ENCODE measurements at places on chromosomes 11 and 22. TPM values are rescaled to one million over a fixed set of nuclear protein-coding genes. Genes with fewer than 3 reads are reported as not detected.

The NCAM1 gene
- 38.7 TPM for polyA plus RNA-seq

The RAB3IL1 gene
- polyA plus RNA-seq = 15.5 TPM

The PIWIL4 gene
- 2.9 TPM for polyA plus RNA-seq

The MPZL3 gene
- polyA plus RNA-seq = 1.1 TPM

The HEPN1 gene
- polyA plus RNA-seq = 0.07 TPM

Measured in adrenal gland (tissue), 19 donors.